T-helper 1 cell (primary cell): ENCODE measurements at places on chromosomes 6 and 20.

DNA sequence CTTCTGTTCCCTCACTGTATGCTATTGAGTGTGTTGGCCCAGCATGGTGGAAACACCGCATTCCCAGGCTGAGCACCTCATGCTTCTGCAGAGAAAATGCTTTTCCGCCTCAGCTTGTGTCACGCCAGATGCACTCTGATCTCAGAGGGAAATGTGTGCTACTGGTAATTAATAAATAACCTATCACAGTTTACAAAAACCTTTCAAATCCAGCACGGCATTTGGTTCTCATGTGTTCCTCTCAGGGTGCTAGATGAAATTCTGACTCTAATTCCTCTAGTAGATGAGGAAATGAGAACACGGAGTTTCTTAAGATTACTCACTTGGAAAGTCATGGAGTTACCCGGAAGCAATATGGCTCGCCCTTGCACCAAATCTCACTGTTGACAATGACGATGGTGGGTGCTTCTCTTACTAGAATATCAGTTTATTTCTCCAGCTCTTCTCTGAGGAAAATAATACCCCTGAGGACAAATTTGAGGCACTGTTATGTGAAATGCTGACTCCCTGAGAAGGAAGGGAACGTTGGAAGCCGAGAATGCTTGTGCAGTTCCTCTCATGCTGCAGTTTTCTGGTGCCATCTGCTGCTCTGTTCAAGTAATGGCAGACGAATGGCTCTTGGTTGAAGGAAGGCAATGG is 116.6 kb downstream of the RNF144B start:
- DNase-seq = peak; percentile 13

- no peak for DNase-seq
Observed at GRCh38 chr20:56627122-56628014, 1.7 kb upstream of the TFAP2C start.

DNA sequence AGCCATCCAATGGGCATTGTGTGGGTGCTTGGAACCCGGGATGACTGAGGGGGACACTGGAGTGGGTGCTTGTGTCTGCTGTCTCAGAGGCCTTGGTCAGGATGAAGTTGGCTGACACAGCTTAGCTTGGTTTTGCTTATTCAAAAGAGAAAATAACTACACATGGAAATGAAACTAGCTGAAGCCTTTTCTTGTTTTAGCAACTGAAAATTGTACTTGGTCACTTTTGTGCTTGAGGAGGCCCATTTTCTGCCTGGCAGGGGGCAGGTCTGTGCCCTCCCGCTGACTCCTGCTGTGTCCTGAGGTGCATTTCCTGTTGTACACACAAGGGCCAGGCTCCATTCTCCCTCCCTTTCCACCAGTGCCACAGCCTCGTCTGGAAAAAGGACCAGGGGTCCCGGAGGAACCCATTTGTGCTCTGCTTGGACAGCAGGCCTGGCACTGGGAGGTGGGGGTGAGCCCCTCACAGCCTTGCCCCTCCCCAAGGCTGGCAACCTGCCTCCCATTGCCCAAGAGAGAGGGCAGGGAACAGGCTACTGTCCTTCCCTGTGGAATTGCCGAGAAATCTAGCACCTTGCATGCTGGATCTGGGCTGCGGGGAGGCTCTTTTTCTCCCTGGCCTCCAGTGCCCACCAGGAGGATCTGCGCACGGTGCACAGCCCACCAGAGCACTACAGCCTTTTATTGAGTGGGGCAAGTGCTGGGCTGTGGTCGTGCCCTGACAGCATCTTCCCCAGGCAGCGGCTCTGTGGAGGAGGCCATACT is 49.4 kb downstream of the PYGB start:
- DNase-seq = no peak

- no peak for DNase-seq
Observed at GRCh38 chr6:41850861-41851260, 44.3 kb downstream of the USP49 start.

DNA sequence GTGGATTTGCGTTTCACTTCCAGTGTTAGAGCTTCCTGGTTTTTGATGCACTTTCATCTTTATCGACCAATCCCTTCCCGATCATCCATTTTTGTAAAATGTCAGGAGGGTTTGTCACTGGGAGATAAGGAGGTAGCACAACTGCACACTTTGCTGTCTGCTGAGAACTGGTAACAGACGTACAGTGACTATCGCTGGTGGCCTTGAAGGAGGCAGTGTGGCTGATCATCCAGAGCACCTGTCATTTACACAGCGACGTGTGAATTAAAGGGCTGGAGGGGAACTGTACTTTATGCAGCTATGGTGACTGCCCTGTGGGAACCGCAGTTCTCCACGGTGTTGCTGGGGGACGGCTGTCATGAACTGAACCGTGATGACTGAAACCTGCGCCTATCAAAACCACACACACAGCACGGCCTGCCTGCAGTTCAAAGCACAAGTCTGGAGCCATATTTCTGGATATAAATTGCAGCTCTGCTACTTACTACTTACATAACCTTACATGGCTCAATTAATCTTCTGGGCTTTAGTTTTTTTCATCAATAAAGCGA is 50.0 kb downstream of the HUS1B start:
- DNase-seq = no peak

- DNase-seq = no peak
Observed at GRCh38 chr6:155645325-155645724, 189.7 kb upstream of the NOX3 start.

DNA sequence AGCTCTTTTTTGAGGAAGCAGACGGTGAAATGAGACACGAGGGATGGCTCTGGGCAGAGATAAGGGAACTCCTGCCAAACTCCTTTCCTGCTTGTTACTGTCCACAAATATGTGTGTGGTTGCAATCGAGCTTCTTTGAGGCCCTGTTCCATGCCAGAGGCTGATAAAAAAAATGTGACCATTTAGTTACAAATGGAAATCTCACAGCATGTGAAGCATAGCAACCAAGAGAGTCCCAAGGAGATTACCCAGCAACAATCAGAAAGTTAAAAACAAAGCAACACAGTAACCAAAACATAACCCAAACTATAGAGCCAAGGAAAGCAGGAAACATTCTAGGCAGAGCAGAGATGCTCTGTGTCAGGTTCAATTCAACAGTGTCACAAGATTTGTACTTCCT is 35.4 kb upstream of the HMGN3 start:
- DNase-seq = no peak

DNA sequence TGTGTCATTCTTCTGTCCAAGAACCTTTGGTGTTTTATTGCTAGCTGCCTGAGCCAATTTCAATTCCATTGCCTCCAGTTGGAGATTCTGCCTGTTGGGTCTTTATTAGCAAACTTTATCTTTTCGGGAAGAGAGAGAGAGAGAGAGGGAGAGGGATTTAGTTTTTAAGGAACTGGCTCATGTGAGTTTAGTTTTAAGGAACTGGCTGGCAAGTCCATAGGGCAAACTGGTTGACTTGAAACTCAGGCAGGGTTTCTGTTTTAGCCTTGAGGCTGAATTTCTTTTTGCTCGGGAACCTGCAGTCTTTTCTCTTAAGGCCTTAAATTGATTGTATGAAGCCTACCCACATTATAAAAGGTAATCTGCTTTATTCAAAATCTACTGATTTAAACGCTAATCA is 23.0 kb downstream of the BCKDHB start:
- no peak for DNase-seq

DNA sequence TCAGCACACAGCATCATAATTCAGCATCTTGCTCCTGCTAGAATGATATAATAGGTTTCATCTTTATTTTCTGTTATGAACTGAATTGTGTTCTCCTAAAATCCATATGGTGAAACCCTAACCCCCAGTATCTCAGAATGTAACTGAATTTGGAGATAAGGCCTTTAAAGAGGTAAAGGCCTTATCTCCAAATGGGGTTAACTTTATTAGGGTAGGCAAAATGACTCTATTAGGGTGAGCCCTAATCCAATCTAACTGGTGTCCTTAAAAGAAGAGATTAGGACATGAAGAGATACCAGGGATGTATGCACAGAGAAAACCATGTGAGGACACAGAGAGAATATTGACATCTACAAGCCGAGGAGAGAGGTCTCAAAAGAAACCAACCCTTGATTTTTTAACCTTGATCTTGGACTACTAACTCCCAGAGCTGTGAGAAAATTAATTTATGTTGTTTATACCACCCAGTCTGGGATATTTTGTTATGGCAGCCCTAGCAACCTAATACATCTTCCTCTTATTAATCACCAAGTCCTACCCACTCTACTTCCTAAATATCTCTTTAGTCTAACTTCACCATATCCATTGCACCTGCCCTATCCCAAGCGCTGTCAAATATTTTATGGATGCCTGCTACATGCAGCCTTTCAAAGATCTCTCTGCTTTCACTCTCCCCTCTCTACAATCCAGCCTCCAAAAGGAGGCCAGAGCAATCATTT is 8.5 kb upstream of the MRS2 start:
- no peak for DNase-seq

- DNase-seq = no peak
Observed at GRCh38 chr6:12418946-12419345, 128.8 kb downstream of the EDN1 start.

GRCh38 chr6:158686791-158687381 is 37.0 kb downstream of the SYTL3 start:
- peak; percentile 34 for DNase-seq

DNA sequence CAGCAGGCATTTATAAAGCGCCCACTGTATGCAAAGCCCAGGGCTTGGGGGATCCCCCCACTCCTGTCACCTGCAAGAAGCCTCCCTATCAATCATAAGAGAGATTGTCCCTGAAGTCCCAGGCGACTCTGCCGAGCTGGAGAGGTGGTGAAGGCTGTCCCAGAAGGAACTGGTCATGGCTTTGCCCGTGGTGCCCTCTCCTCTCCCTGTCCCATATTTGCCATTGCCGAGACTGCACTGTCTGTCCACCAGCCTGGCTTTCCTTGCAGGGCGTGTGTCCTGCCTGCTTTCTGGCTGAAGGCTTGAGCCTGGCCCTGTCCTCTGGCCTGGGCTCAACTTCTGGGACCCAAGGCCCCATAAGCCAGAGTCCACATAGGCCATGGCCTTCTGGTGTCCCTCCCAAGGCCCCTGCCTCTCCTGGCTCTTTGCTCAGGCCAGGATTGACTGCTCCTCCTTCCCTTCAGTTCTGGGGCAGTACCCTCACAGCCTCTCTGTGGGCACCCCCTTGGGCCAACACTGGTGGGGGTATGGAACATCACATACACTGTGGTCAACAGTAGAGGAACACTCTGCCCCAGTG is 46.9 kb downstream of the CPXM1 start:
- DNase-seq = no peak

GRCh38 chr6:43101497-43101896 is 25.4 kb downstream of the PTK7 start:
- DNase-seq = no peak

GRCh38 chr6:25769983-25770382 is 15.4 kb downstream of the SLC17A4 start:
- DNase-seq = no peak

DNA sequence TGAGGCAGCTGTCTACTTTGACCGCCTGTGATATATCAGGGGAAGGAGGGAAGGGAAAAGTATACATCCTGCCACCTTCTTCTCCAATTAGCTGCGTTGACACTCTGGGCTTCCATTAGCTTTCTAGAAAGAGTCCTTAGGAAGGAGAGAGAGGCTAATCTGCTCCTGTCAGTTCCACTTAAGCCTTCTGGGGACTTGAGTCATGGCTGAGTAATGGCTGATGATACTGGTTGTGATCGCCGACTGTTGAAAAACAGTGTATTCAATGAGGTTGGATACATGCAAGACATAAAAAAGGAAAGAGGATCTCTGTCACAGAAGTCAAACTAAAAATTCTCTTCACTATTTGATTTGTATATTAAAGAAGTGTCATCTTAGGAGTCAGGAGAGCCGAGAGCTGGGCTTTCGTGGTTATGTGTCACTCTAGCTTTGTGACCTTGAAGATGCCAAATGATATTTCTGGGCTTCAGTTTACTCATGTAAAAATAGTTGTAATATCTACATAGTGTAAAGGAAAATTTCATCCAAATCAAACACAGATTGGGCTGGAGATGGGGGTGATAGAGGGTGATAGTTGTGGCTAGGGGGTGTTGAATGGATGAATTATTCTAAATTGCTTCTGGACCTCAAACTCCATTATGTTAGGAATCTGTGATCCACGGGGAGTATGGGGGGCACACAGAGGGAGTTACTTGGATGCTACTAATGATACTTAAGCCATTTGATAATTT is 189.0 kb downstream of the UST start:
- DNase-seq = no peak

GRCh38 chr6:116386581-116387299 is 16.0 kb downstream of the DSE start:
- no peak for DNase-seq

GRCh38 chr20:51444467-51444866 is 98.1 kb downstream of the NFATC2 start:
- no peak for DNase-seq

GRCh38 chr6:26307850-26308249 is 57.1 kb upstream of the BTN3A2 start:
- no peak for DNase-seq

GRCh38 chr20:7094438-7094997 is 327.0 kb downstream of the BMP2 start:
- no peak for DNase-seq

- DNase-seq = no peak
Observed at GRCh38 chr6:35651244-35651643, 37.5 kb downstream of the FKBP5 start.

- no peak for DNase-seq
Observed at GRCh38 chr20:38109591-38110524, 55.2 kb downstream of the TGM2 start.

- no peak for DNase-seq
Observed at GRCh38 chr6:57063847-57064246, 17.4 kb downstream of the KIAA1586 start.

GRCh38 chr6:156557251-156557910 is 219.8 kb upstream of the ARID1B start:
- DNase-seq = no peak

DNA sequence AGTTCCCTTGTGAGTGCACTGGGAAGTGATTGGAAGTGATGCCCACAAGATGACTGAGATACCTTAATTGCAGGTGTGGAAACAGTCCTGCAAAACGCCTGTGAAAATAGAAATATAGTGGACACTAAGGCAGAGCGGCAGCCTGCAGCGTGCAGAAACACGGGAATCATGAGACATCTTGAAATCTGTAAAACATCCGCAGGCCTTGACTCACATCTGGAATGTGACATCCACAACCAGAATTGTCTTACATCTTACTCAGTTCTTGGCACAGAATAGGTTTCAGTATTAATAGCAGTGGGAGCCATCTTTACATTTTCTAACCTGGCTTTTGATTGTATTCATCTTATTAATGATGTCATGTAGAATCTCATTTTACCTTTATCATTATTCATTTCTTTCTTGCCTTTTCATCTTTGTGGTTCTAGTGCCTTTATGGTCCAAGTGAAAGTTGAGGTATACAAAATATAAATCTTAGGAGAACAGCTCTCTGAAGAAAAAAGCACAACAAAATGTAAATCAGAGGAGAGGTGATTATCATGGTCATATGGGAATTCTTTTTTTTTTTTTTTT is 44.6 kb downstream of the CDYL start:
- DNase-seq = peak; percentile 19

GRCh38 chr6:135624402-135625295 is 127.1 kb upstream of the AHI1 start:
- DNase-seq = no peak

- DNase-seq = no peak
Observed at GRCh38 chr6:147441751-147442150, 66.7 kb upstream of the SAMD5 start.
